ENCODE measurements at places on chromosomes 13 and 19. TPM values are rescaled to one million over a fixed set of nuclear protein-coding genes. Genes with fewer than 3 reads are reported as not detected.

The CABP5 gene
- total RNA-seq: not detected

The NR1H2 gene
- 101 TPM for total RNA-seq

The KCNC3 gene
- total RNA-seq: 12.8 TPM

The SERPINE3 gene
- not detected for total RNA-seq

The SLC1A6 gene
- not detected for total RNA-seq

- H3K27me3 ChIP-seq: no peaks in the 10 kb centered on the region
- H3K27ac ChIP-seq: no peak overlapping the region
- H3K4me1 ChIP-seq: peaks cover 5% of the 10 kb centered on the region
- H3K36me3 ChIP-seq: peaks cover 17% of the 10 kb centered on the region
Observed at GRCh38 chr19:17942582-17943273, 9.9 kb downstream of the CCDC124 start.

DNA sequence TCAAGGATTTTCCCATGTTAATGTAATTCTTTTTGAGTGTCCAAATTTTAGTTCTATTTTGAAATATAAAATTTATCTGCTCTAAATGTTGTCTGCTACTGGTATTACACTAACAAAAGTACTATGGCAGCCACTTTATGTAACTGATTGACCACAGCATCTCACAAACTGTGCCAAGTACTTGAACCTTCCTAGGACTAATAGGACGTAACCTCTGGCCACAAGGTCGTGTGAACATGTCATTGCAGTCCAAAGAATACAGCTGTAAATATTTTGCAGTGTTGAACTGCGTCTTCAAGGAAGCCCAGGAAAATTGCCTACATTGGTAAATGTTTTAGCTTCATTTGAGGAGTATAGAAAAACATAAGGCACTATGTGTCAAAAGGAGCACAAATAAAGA, 1.9 kb downstream of the KCTD4 start:
- H3K4me3 ChIP-seq: no peak overlapping the region
- no peak overlapping the region for H3K27ac ChIP-seq
- no peak for DNase-seq

- H3K36me3 ChIP-seq: no peaks in the 10 kb centered on the region
- peaks cover 8% of the 10 kb centered on the region for H3K4me1 ChIP-seq
- H3K27ac ChIP-seq: no peak overlapping the region
- no peaks in the 10 kb centered on the region for H3K27me3 ChIP-seq
- no peak overlapping the region for H3K4me3 ChIP-seq
Observed at GRCh38 chr13:112903606-112904195, 65.3 kb upstream of the MCF2L start.

DNA sequence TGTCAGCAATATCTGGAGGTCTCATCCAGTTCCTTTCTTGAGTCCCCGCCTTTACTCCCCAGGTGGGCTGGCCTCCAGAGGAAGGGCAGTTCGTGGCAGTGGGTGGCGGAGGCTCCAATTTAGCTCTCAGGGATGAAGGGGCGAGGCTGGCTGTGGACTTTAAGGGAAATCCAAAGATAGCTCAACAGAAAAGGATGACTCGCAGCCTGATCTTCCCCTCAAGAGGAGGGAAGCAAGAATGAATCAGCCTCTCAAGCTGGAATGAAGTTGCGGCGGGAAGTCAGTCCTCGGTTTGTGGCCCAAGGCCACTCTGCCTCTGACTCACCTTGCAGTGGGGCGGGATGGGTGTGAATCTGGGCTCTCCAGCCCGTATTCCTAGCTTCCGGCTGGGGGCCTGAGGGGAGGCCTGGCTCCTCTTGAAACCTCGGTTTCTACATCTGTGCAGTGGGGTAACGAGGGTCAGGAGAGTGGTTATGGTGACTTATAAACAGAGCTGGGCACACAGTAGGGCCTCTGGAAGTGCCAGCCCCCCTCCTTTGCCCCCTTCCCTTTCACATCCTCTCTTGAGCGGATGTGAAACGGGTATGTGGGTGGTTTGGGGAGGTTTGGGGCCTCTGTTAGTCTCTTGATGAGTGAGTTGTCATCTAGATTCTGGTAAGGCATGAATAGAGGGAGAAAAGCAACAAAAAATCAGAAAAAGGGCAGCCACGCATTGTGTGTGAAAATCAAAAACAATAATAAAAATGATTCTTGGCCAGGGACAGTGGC, 10.5 kb upstream of the SMG9 start:
- DNase-seq: peak; percentile 73
- peak overlapping the region; percentile 47 for H3K27ac ChIP-seq
- H3K27me3 ChIP-seq: no peaks in the 10 kb centered on the region
- H3K4me1 ChIP-seq: peaks cover 22% of the 10 kb centered on the region
- H3K36me3 ChIP-seq: no peaks in the 10 kb centered on the region
- H3K4me3 ChIP-seq: no peak overlapping the region
